ENCODE measurements at places on chromosomes 11 and 22. TPM values are rescaled to one million over a fixed set of nuclear protein-coding genes. Genes with fewer than 3 reads are reported as not detected.

MUS81 gene
- polyA plus RNA-seq, result 40.3 TPM

DYNC2H1 gene
- polyA plus RNA-seq, result 12.7 TPM

CATSPER1 gene
- polyA plus RNA-seq, result 0.02 TPM

GDPD4 gene
- polyA plus RNA-seq, result not detected

SLC16A8 gene
- polyA plus RNA-seq, result 0.21 TPM

HBB gene
- 12.9 TPM for polyA plus RNA-seq

OR9Q1 gene
- 0.11 TPM for polyA plus RNA-seq

KCNQ1OT1 gene
- polyA plus RNA-seq, result 0.45 TPM

CYP2D6 gene
- polyA plus RNA-seq, result 1.2 TPM

NPAS4 gene
- polyA plus RNA-seq, result not detected

ARFGAP3 gene
- polyA plus RNA-seq, result 23.1 TPM

TPH1 gene
- polyA plus RNA-seq, result 0.22 TPM

CD3E gene
- 4.3 TPM for polyA plus RNA-seq

LARGE1 gene
- polyA plus RNA-seq, result 7.7 TPM

WNT7B gene
- polyA plus RNA-seq, result not detected

GRIA4 gene
- not detected for polyA plus RNA-seq

EFCAB6 gene
- polyA plus RNA-seq, result 0.98 TPM

SLC25A18 gene
- polyA plus RNA-seq, result 7.6 TPM

TRIM49 gene
- not detected for polyA plus RNA-seq

NFAM1 gene
- polyA plus RNA-seq, result 3.8 TPM

MPZL2 gene
- polyA plus RNA-seq, result 6.9 TPM

CCND1 gene
- polyA plus RNA-seq, result 11.1 TPM

SOX10 gene
- polyA plus RNA-seq, result 0.49 TPM

LMO1 gene
- polyA plus RNA-seq, result not detected

SOX6 gene
- 3.2 TPM for polyA plus RNA-seq

FXYD2 gene
- 0.85 TPM for polyA plus RNA-seq

ZFP91 gene
- 31.7 TPM for polyA plus RNA-seq

OPCML gene
- polyA plus RNA-seq, result not detected

OR52A1 gene
- polyA plus RNA-seq, result not detected

SESN3 gene
- polyA plus RNA-seq, result 12.0 TPM

PDGFD gene
- polyA plus RNA-seq, result 9.1 TPM

OR2AG2 gene
- 0.02 TPM for polyA plus RNA-seq

HTR3B gene
- not detected for polyA plus RNA-seq

PDGFB gene
- polyA plus RNA-seq, result 23.5 TPM

OR51I1 gene
- not detected for polyA plus RNA-seq

TMEM121B gene
- polyA plus RNA-seq, result 0.11 TPM

TPBGL gene
- not detected for polyA plus RNA-seq

DCPS gene
- 15.8 TPM for polyA plus RNA-seq

FOLH1 gene
- 0.08 TPM for polyA plus RNA-seq

FKBP2 gene
- polyA plus RNA-seq, result 105 TPM

ACRV1 gene
- polyA plus RNA-seq, result not detected

UPK3A gene
- not detected for polyA plus RNA-seq

OR5T3 gene
- not detected for polyA plus RNA-seq

SEC14L6 gene
- polyA plus RNA-seq, result 1.3 TPM

MS4A8 gene
- not detected for polyA plus RNA-seq

OR5A1 gene
- polyA plus RNA-seq, result not detected

UBQLN3 gene
- not detected for polyA plus RNA-seq

DDX10 gene
- 13.0 TPM for polyA plus RNA-seq

C11orf58 gene
- polyA plus RNA-seq, result 105 TPM

NAGA gene
- polyA plus RNA-seq, result 7.6 TPM

OR51B4 gene
- polyA plus RNA-seq, result not detected

OR51S1 gene
- polyA plus RNA-seq, result not detected

CNTN5 gene
- not detected for polyA plus RNA-seq

All from adipose tissue (tissue), 3 donors.